ENCODE measurements at places on chromosomes 7 and 10.

DNA sequence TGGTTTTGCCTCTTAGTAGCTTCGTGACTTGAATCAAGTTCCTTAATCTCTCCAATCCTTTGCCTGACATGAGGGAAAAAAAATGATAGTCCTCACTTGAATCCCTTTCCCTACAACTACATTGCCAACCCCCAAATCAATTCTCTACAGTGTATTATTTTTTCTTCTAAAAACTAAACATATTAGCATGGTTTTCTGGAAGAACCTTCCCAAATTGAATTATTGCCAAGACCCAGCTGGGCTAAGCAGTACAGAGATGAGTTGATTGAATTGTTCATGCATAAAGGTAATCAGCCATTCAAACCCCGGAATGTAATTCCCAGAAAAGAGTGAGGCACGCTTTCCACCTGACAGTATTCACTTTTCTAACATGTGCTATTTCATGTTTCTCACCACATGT, 155.6 kb upstream of the AGR3 start:
- DNase-seq: no peak

DNA sequence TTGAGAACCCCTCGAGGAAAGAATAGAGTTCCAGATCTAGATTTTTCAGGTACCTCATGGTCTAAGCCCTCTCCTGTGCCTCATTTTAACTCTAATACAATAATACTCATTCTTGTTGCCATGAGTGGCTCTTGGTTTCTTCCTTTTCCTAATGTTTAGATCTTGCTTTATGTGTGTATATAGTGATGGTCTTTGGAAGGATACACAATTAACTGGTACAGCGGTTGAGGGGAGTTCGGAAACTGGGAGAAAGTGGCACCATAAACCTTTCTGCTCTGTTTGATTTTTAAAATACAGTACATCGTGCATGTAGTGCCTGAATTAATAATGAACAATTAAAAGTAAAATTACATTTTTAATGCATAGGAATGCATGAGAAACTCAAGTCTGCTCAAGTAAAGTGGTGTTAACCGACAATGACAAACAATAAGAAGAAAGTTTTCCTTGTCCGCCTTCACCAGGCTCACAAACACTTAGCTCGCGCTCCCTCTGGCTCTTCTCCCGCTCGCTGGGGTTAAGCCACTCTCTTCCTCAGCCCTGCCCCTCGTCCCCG, 386 bp upstream of the EIF4EBP2 start:
- no peak for DNase-seq

DNA sequence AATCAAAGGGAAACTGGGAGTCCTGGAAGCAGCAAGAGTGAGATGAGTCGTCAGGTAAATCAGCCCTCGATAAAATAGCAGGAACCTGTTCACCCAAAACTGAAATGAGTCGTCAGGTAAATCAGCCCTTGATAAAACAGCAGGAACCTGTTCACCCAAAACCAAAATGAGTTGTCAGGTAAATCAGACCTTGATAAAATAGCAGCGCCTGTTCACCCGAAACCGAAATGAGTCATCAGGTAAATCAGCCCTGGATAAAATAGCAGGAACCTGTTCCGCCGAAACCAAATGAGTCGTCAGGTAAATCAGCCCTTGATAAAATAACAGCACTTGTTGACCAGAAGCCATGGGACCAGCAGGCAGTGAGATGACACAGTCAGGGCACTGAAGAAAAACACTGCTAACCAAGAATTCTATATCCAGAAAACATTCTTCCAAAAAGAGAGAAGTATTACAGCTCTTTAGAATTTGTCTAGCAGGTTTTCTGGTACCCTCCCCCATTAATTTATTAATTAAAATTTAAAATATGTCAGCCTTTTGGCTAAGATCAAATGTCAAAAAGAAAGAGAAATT, 3.4 kb upstream of the CYP2E1 start:
- DNase-seq: no peak

DNA sequence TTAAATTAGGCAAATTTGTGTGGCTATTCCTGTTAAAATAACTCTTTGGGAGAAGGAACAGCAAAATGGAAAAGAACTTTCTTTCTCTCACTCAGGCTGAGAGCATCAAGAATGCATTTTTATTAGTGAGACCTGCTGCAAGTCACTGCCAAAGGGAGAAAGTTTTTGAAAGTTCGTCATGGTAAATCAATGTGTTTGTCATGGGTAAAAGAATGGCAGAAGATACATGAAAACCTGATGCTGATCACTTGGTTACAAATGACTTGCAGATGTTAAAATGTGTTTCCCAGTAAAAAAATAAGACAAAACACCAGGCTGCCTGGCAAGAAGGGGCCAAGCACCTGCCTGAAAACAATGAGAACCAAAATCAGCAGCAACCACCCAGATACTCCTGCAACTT, 484.7 kb upstream of the NRP1 start:
- DNase-seq: no peak

- DNase-seq: no peak
These were observed 76.4 kb upstream of the RSU1 start for GRCh38 chr10:16893664-16894063.

- DNase-seq: no peak
These were observed 97.9 kb downstream of the ANKIB1 start for GRCh38 chr7:92343714-92344113.

GRCh38 chr7:22728401-22729029, 1.5 kb downstream of the IL6 start:
- DNase-seq: peak; percentile 79

- peak; percentile 83 for DNase-seq
These were observed 13.9 kb downstream of the GRB10 start for GRCh38 chr7:50768485-50769474.

GRCh38 chr10:49024484-49024883, 84.8 kb upstream of the LRRC18 start:
- no peak for DNase-seq

DNA sequence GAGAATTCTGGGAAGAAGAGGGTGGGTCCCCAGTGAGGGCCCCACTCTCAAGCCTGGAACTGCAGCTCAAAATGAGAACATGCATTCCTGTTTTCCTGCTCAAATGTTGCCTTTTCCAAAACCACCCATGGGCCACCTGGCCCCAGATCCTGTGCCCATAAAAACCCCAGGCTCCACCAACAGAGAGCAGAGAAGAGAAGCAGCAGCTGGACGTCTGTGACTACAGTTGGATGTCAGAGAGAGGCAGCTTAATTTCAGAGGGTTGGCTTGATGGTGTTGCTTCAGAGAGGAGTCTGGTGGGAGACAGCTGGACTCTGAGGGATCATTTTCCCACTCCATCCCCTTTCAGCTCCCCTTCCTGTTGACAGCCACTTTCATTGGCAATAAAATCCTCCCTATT, 256.4 kb downstream of the FZD1 start:
- no peak for DNase-seq

GRCh38 chr10:131849591-131850382, 51.0 kb upstream of the PPP2R2D start:
- no peak for DNase-seq

GRCh38 chr10:73998929-73999691, 1.2 kb downstream of the VCL start:
- DNase-seq: peak; percentile 73

DNA sequence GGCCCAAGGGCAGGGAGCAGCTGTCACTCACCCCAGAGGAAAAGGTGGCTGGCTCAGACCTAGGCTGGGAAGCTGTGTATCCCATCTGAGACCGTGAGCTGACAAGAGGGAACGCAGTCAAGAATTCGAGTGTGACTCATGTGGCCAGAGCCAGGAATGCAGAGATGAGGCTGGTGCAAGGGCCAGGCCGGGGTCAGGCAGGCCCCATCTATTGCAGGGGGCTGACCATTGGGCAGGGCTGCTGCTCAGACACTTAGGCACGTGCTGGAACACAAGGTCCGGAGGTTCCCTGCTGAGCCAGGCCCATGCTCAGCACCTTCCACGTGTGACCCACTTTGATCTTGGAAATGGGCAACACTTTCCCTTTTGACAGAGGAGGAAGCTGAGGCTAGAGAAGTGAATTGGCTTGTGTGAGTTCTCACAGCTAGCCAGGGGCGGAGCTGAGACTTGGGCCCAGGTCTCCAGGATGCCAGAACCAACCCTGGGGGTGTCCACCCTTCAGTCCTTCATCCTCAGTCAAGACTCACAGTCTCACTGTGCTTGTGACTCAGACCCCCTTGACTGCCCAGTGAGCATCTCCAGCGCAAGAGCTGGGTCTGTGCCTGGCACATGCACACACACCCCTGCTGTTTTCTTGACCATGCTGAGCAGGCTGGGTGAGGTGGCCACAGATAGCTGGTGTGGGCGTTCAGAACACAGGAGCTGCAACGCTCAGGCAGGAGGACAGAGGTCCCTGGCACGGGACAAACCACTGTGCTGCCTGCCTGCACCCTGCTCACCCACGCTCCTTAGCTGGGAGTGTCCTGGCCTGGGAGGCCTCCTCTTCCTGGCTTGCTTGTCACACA, 47.6 kb upstream of the PPIF start:
- no peak for DNase-seq

- no peak for DNase-seq
These were observed 1.9 kb downstream of the COL1A2 start for GRCh38 chr7:94396596-94396995.

DNA sequence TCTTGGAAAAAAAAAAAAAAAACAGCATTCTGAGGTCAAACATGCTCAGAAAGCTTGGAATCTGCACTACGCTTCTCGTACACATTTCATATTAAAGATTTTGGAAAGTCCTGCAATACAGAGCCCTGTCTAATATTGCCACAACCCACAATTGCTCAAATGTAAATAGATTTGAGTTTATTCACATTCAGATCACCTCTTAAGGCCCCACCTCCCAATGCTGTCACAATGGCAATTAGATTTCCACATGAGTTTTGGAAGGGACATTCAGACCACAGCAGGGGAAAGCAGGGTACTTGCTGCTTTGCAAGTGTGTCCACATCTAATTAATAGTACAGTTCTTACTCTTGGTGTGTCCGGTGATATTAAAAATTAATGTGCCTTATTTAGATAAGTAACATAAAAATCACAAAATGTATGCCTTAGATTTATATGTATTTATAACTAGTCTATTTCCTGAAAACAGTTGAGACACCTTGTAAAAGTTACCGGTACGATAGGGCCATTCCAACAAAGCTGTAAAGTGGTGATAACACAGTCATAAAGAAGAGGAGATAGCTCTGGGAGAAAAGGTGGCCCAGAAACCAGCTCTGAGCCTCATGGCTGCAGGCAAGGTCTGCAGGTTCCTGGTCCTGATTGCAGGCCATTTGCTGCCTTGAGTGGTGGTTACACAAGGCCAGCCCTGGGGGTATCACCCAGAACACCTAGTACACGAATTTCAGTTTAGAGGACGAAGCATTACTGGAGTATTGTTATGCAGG, 27.9 kb downstream of the EGFR start:
- no peak for DNase-seq

DNA sequence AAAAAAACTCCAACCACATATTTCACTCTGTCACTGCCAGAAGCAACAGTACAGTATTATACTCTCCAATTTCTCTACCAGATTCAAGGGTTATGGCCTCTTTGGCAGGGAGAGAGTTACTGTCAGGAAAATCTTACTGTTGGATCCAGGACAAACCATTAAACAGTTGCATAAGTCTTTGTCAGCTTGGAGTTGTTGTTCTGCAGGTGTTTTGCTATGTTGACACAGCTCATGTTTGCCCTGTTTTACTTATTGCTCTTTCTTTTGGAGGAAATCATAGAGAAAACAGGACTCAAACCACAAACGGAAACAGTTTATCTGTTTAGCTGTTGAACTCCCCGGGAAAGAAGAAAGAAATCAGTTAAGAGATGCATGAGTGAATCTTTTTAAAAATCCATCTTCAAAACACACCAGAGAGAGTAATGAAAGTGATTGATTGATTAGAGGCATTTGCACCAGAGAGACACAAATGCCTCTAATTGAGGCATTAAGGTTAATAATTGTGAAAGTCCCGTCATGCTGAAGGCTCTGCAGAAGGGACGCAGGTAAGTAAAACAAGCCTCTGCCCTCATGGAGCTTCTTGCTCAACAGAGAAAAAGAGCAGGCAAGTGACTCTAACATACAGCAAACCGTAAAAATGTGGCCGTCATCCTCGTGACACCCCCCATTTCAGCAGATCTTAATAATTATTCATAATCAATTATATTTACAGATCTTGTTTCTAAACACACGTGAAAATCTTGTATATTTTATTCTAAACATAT, 38.7 kb upstream of the ARHGAP21 start:
- DNase-seq: peak; percentile 10

DNA sequence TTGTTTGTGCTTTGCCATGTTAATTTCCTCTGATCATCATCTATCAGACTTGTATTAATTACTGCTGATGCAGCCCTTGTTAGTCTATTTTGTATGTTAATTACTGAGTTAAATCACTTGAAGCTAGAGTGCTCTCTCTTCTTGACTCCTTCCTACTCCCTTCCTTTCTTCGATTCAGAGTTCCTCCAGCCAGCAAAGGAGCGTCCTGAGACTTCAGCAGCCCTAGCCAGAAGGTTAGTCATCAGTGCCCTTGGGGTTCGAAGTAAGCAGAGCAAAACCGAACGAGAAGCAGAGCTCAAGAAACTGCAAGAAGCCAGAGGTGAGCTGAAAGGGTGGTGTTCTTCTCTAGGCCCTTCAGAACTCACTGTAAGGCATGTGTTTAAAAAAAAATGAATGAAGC, 32.1 kb downstream of the LOXL4 start:
- DNase-seq: no peak

- DNase-seq: peak; percentile 28
These were observed 26.3 kb downstream of the SP4 start for GRCh38 chr7:21454182-21454581.

- no peak for DNase-seq
These were observed 57.2 kb downstream of the CALML3 start for GRCh38 chr10:5581670-5582566.

DNA sequence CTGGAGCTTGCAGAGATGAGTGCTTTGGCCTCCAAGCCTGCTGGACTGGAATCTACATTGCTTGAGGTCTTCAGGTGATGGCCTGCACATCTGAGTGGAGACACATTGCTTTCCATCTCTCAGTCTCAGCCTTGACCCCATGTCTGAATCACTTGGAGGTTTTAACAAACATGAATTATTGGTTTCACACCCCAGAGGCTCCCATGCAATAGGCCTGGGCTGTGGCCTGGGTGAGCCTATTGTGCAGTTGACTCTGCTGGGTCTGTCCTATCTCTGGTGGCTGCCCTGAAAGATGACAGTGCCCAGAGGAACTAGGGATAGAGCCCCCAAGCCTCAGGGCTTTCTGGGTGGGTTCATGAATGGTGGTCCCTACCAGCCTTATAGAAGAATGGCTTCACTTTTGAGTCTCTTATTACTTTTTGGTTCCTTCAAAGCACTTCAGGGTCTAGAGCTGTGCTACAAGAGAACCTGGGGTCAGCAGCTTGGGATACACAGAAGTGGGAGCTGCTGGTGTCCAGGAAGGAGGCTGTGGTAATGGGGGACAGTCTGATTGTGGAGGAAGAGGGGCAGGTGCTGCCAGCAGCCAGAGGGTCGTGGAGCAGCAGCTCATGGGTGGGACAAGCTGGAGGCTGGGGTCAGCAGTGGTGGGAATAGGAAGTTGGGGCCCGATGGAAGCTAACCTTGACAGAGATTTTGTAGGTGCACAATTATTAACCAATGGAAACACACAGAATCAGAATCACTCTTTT, 5.5 kb downstream of the RAMP3 start:
- DNase-seq: no peak

- DNase-seq: no peak
These were observed 571.1 kb downstream of the GRID1 start for GRCh38 chr10:85795460-85795859.
